Spleen (tissue), 13 donors: ENCODE measurements at places on chromosomes 6 and 20. TPM values are rescaled to one million over a fixed set of nuclear protein-coding genes. Genes with fewer than 3 reads are reported as not detected.

The PDYN gene
- total RNA-seq, result not detected

The PPP1R10 gene
- 82.2 TPM for total RNA-seq

The RAB44 gene
- 3.3 TPM for total RNA-seq

The SMOC2 gene
- 1.3 TPM for total RNA-seq

GRCh38 chr6:134464690-134465411, 146.9 kb upstream of the SGK1 start:
- H3K27ac ChIP-seq, result no peak overlapping the region
- H3K27me3 ChIP-seq, result no peaks in the 10 kb centered on the region
- no peaks in the 10 kb centered on the region for H3K36me3 ChIP-seq
- peaks cover 3% of the 10 kb centered on the region for H3K4me1 ChIP-seq

DNA sequence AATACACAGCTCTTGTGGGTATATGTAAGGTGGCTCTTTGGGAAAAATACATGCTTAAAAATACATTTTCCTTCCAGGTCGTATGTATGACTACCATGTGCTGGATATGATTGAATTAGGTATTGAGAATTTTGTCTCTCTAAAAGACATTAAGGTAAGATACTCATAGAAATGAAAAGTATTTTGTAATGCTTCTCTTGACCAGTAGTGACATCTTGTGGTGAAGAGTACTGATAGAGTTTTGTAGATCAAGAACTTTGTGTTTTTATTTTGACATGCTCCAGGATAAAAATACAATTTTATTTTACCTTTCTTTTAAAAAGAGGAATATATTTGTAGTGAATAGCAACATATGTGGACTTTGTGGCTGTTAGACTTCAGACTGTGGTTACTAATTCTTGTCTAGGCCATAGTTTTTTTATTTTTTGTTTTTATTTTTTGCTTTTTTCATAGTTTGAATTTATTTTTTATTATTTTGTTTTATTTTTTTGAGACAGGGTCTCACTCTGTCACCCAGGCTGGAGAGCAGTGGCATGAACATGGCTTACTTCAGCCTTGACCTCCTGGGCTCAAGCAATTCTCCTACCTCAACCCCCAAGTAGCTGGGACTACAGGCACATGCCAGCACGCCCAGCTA, 17.9 kb downstream of the RPF2 start:
- H3K4me1 ChIP-seq, result no peaks in the 10 kb centered on the region
- H3K4me3 ChIP-seq, result no peak overlapping the region
- no peak for DNase-seq
- peaks cover 85% of the 10 kb centered on the region for H3K36me3 ChIP-seq
- H3K27ac ChIP-seq, result no peak overlapping the region

GRCh38 chr6:134376785-134377184, 58.9 kb upstream of the SGK1 start:
- no peaks in the 10 kb centered on the region for H3K27me3 ChIP-seq
- no peak for DNase-seq
- H3K4me3 ChIP-seq, result no peak overlapping the region
- no peak overlapping the region for H3K27ac ChIP-seq
- no peaks in the 10 kb centered on the region for H3K36me3 ChIP-seq

DNA sequence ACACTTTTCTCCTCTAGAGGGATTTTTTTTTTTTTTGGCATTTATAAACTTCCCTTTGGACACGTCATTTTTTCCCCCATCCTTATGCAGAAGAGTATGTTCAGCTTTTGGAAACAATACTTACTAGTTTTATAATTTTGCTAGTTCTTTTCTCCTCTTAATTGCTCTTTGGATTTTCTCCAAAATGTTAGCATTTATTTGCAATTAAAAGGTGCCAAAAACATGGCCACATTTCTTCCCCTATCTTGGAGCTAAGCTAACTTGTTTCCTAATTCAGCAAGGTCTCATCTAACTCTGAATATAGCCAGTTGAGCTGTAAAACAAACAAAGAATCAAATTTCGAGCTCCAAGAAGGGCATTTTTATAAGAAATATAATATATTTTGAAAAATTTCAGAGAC, 39.2 kb upstream of the RNF182 start:
- H3K27me3 ChIP-seq, result no peaks in the 10 kb centered on the region
- no peak overlapping the region for H3K27ac ChIP-seq
- no peak for DNase-seq
- H3K4me3 ChIP-seq, result no peak overlapping the region
- H3K36me3 ChIP-seq, result no peaks in the 10 kb centered on the region

- H3K27ac ChIP-seq, result no peak overlapping the region
- no peak for DNase-seq
- no peaks in the 10 kb centered on the region for H3K4me1 ChIP-seq
- H3K27me3 ChIP-seq, result peaks cover 36% of the 10 kb centered on the region
Observed at GRCh38 chr20:62722627-62723026, 14.0 kb downstream of the NTSR1 start.
